Activated T-helper 1 cell treated with Interleukin-2 at 50 U/mL for 16 hours (primary cell): ENCODE measurements at places on chromosomes 13 and 19.

DNA sequence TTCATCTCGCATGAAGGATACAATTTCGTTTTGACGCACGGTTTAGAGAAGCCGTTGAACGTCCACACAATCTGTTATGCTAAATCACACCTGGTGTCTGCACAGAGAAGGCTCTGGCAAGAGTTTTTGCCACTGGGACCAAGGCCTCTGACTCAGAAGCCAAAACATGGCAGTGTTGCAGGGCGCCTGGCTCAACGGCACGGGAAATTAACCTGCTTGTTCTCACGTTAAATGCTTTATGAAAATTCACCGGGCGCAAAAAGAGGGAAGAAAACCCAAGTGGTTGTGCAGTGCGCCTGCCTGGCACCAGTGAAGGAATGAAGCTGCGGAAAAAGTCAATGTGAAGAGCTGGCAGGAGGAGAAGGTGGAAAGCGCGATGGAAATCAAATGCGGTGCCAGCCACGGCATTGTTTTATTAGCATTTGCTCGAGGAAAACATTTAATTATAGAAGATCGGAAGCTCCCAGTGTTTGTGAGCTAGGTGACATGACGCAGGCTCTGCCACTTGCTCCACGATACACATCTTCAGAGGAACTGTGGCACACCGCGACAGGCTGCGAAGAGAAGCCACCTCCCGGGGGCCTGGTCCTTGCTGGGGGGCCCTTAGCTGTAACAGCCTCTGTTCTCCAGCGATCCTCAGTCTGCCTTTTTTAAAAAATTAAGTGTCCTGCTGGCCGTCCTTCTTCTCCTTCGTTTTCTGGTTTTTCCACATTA lies 126.2 kb downstream of the ZIC5 start:
- no peak for DNase-seq

DNA sequence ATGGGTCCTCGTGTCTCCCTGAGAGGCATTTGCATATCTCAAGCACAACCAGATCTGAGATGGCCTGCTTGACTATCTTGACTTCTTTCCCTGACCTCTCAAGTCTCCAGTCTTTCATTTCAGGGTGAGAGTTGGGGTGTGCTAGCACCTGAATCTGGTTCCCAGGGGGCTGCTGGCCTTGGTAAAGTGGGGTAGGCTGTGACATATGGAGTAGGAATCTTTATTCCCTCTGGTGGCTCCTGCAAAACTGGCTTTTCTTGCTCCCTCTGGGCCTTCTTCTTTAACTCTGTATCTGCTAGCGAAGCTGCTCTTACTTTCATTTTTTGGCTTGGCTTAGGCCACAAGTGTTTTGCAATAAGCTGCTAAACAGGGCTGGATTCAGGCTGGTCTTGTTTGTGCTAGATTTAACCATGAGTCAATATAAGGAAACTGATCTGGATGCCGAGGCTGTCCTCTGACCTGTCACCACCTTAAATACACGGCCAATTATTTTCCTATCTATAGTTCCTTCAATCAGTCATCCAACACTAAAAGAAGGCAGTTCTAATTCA lies 42.3 kb downstream of the ZNF493 start:
- DNase-seq, result no peak

GRCh38 chr13:28528848-28529247 lies 33.9 kb upstream of the FLT1 start:
- no peak for DNase-seq

DNA sequence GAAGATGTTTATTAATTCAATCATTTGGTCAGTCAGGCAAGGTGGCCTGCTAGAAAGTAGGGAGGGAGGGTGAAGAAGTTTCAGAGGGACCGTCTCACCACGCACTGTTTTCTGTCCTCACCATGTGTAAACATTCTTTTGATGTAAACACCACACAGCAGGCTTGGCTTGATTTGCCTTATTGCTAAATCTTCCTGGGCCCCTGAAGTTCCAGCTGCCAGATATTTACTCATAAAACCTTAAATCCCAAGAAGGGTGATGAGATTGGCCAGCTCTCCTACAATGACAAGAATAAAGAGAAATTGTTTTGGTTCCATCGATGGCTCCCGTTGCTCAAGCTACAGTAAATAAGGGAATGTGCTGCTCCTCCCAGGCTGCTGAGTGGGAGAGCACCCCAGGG lies 198.2 kb upstream of the TMTC4 start:
- no peak for DNase-seq
